ENCODE measurements at places on chromosomes 13 and 19.

- no peak for DNase-seq
These were observed 299.3 kb downstream of the FGF9 start for GRCh38 chr13:21970172-21970571.

DNA sequence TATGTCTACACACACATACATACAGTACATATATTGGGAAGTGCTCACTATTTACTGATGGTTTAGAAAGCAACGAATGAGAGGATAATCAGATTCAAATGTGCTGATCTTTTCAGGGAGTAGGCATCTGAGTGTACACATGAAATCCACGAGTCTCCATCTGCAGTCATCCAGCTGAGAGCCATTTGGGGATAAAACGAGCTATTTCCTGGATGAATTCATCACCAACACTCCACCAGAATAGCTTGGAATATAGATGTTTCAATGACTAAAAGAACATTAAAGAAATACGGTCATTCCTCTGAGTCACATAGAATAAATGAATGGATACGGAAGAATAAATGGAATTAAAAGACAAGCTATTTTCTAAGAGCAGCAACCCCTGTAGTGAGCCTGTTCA lies 721.6 kb upstream of the ARGLU1 start:
- no peak for DNase-seq

GRCh38 chr19:29098863-29099481 lies 114.0 kb downstream of the UQCRFS1 start:
- no peak for DNase-seq

DNA sequence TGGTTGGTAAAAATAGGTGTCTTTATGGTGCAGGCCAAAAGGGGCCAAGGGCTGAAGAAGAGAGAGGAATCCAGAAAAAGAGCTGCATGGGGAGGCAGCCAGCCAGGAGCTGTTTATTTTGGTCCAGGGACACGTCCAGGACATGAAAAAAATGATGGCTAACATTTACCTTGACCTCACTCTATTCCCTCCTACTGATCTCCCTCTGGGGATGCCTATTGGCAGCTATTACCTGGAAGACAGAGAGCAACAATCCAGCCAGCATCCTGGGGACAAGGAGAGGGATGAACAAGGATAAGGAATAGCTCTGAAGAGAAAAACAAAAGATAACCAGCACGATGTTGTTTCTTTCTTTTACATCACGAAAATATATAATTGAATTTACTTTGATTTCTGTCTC lies 1599.6 kb downstream of the SLITRK5 start:
- DNase-seq, result no peak

DNA sequence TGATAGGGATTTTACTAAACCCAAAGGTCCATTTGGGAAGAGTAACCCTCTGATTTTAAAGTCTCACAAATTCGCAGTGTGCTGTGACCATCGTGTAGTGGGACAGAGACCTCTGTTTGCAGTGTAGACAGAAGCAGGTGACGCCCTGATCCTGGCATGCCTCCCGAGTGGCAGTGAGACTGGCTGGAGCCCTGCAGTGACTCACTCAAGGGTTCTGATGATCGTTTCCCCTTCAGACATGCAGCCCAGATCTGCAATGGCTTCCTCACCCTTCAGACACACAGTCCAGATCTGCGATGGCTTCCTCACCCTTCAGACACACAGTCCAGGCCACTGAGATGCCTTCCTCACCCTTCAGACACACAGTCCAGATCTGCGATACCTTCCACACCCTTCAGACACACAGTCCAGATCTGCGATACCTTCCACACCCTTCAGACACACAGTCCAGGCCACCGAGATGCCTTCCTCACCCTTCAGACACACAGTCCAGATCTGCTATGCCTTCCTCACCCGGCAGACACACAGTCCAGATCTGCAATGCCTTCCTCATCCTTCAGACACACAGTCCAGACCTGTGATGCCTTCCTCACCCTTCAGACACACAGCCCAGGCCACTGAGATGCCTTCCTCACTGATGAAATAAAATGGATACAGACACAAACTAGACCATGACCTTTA lies 125.2 kb downstream of the ATP11A start:
- no peak for DNase-seq

DNA sequence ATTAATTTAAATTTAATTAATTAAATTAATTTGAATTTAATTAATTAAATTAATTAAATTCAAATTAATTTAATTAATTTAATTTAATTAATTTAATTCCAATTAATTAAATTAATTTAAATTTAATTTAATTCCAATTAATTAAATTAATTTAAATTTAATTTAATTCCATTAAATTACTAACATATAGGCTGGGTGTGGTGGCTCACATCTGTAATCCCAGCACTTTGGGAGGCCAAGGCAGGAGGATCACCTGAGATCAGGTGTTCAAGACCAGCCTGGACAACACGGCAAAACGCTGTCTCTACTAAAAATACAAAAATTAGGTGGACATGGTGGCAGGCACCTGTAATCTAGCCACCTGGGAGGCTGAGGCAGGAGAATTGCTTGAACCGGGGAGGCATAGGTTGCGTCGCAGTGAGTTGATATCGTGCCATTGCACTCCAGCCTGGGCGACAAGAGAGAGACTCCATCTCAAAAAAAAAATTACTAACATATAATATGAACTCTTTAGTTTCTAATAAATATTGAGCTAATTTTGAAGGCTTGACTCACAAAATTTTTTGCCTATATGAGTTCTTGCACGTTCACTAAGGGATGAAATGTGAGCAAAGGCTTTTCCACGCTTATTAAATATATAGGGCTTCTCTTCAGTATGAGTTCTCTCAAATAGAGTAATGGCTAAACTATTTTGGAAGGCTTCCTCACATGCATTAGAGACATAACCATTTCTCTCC lies 9.0 kb upstream of the USP29 start:
- DNase-seq, result no peak

GRCh38 chr13:25281935-25282332 lies 5.4 kb downstream of the MTMR6 start:
- no peak for DNase-seq

All from frontal cortex (tissue), 4 donors.